DMS53 (cell line): ENCODE measurements at places on chromosomes 6 and 20.

GRCh38 chr6:166703149-166703710, 76.2 kb upstream of the RPS6KA2 start:
- no peak for DNase-seq

GRCh38 chr6:151381722-151382121, 9.6 kb downstream of the ZBTB2 start:
- no peak for DNase-seq

GRCh38 chr20:56808732-56809131, 179.6 kb downstream of the TFAP2C start:
- no peak for DNase-seq

GRCh38 chr20:63503524-63503923, 4.6 kb upstream of the EEF1A2 start:
- DNase-seq = no peak

DNA sequence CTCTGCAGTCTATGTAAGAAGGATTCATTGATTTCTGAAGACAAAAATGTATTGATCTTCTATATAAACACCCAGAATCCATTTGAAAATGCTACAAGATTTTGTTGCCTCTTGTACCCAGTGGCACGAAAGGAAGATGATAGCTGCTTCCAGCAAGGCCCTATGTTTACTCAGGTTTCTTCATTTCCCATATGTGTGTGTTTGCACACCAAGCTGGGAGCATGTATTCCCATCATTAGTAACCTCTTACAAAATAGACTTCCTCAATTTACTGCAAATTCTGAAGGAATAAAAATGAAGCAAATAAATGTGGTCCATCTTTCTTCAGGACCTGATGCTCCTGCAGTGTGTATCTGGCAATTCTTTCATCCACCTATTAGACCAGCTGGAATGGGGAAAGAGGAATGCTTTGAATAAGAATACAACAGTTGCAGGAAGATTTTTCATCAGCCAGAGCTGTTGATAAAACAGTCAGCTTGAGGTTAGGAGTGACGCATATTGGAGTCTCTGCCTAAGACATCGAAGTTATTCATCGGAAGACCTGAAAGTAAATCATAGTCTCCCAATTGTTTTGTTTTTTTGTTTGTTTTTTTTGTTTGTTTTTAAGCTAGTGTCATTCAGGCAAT, 132.3 kb downstream of the PDE7B start:
- peak; percentile 13 for DNase-seq

GRCh38 chr6:129510950-129511349, 199.0 kb downstream of the ARHGAP18 start:
- DNase-seq = no peak

GRCh38 chr6:11772109-11772825, 6.3 kb downstream of the ADTRP start:
- DNase-seq = no peak

- no peak for DNase-seq
Measured at GRCh38 chr6:158058171-158058651, 76.5 kb downstream of the SYNJ2 start.

DNA sequence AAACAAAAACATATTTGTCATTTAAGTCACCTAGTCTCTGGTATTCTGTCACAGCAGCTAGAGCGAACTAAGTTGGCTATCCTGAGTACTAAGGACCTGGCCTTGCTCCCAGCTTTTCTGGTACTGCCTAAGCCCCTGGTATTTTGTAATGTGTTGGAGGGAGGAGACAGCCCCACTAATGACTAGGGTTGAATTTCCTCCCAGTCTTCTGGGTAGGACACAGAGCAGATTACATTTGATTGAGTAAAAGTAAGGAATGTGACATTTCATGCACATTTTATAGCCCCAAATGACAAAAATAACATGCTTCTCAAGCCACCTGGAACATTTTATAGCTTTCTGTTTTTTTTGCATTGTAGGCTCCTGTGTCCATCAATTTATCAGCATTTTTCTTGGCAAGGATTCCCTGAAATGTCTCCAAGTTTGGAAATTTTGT, 47.9 kb upstream of the DDR1 start:
- no peak for DNase-seq

- DNase-seq = no peak
Measured at GRCh38 chr6:101806241-101806640, 412.7 kb downstream of the GRIK2 start.

GRCh38 chr6:6315660-6316059, 4.8 kb downstream of the F13A1 start:
- DNase-seq = peak; percentile 76

- DNase-seq = no peak
Measured at GRCh38 chr20:33624399-33624798, 37.7 kb upstream of the C20orf144 start.

DNA sequence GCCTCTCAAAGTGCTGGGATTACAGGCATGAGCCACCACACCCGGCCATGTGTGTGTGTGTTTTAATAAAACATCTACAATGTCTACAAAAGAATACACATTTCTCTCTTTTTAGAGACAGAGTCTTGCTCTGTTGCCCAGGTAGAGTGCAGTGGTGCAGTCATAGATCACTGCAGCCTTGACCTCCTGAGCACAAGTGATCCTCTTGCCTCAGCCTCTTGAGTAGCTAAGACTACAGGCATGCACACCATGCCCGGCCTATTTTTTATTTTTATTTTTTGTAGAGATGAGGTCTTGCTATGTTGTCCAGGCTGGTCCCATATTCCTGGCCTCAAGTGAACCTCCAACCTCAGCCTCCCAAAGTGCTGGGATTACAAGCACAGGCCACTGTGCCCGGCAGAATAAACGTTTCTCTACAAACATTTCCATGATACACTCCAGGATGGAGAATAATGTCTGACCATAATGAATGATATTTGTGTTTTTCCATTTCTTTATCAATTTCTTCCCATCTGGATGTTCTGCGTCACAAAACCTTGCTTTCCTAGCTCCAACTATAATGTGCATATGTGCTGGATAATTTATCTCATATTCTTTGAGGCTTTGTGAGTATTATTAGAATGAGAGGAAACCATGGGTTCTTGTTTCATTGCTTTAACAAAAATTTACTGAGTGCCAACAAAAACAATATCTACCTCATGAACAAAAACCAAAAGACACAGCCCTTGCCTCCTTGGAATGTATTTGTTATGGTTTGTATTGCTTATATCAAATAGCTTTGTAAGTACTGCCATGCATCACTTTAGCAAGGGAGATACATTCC, 28.6 kb upstream of the CCN2 start:
- DNase-seq = no peak

- no peak for DNase-seq
Measured at GRCh38 chr20:38197217-38197616, 32.1 kb upstream of the TGM2 start.

DNA sequence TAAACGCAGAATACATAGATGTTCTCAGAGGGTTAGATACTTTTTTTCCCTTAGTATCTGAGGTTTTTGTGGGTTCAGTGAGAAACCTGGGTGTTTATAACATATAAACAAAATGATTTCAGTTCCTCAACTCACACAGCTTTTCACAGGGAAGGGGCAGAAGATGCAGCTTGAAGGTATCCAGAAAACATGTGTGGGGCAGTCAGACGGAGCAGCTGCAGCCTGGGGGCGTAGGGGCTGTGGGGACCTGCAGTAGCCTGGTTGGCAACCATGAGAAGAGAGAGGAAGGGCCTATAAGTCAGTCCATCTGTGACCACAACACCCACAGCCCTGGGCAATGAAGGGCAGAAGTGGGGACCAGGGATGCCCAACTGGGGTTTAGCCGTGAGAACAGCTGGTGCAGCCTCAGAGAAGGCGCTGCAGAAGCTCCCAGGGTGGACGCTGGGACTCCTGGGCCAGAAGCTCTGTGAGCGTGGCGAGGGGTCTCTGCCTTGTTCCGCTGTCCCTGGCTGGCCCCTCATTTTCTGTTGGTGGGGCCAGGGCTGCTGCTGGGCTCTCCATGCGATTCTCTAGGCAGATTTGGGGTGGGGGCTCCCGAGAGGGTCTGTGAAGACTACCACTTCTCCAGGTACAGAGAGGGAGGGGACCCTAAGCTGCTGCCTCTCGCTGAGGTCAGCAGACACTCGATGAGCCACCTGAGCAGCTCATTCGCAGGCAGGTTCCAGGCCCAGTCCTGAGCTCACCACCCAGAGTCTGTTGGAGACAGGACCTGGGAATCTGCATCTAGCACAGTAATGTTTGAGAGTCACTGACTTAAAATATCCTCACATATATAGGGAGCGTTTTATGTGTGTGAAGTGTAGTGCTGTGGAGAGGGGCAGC, 181.2 kb downstream of the ZDHHC14 start:
- DNase-seq = no peak

- no peak for DNase-seq
Measured at GRCh38 chr6:95084867-95085266, 492.5 kb upstream of the MANEA start.

DNA sequence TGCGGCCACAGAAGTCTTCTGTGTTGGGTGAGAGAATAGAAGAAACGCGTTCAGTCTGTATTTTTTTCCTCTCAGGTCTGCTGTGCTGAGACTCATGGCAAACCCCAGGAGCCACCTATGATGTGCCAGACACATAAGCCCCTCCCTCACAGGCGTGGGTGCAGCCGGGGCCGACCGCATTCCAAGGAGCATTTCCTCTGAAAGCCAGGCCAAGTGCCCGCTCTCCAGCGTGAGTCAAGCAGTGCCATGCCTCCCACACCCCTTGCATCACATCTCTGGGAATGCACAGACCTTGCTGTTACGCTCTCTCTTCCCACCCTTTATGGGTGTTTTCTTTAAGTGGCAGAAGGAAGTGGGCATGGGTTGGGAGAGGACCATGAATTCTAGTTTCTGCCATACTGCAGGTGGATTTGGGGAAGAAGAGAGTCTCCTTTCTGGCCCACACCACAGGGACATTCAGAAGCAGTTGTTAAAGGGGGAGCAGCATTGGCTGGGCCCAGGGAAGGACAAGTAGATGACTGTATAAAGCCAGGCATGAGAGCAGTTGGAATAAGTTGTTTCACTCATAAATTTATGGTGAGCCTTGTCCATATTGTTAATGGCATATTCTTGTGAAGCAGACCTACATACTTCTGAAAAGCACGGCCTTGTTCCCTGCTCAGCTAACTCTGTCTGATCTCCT, 37.1 kb upstream of the TFAP2A start:
- no peak for DNase-seq

DNA sequence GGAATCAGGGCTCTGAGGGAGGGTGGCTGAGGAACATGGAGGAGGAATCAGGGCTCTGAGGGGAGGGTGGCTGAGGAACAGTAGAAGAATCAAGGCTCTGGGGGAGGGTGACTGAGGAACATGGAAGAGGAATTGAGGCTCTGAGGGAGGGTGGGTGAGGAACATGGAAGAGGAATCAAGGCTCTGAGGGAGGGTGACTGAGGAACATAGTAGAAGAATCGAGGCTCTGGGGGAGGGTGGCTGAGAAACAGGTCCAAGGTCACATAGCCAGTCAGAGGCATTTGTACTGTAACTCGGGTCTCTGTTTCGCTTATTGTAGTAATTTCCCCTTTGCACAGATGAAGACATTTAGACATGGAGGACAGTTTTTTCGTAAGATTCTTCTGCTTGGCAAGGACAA, 164.8 kb downstream of the SOBP start:
- no peak for DNase-seq

- peak; percentile 87 for DNase-seq
Measured at GRCh38 chr20:16747291-16747811, 807 bp upstream of the OTOR start.

DNA sequence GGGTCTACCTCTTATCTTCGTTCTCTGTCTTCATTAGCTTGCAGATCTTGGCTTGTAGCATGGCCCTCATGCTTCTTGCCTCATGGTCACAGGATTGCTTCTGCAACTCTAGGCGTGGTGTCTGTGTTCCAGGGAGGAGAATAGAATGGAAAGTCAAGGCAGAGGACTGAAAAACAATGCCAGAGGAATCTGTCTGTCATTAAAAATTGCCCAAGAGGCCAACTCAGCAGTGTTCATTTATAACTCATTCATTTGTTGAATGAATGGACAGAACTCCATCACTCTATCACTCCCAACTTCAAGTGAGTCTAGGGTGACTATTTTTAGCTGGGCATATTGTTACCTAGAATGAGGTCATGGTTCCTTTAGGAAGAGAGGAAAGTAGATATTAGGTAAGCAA, 179.6 kb downstream of the UST start:
- no peak for DNase-seq

GRCh38 chr6:156852147-156852857, 75.1 kb downstream of the ARID1B start:
- DNase-seq = no peak

- DNase-seq = no peak
Measured at GRCh38 chr20:36120991-36121390, 33.5 kb upstream of the EPB41L1 start.

GRCh38 chr20:43151901-43152300, 37.8 kb downstream of the PTPRT start:
- no peak for DNase-seq

DNA sequence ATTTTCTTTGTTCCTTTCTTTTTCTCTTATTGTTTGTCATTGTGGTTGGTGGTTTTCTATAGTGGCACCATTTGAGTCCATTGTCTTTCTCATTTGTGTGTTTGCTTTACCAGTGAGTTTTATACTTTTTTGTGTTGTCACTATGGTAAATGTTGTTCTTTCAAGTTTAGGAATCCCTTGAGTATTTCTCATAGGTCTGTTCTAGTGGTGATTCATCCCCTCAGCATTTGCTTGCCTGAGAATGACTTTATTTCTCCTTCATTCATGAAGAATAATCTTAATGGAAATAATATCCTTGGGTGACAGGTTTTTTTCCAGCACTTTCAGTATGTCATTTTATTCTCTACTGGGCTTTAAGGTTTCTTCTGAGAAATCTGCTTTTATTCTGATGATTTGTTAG, 209.2 kb upstream of the ASCC3 start:
- no peak for DNase-seq
